ENCODE measurements at places on chromosomes 5 and 9.

DNA sequence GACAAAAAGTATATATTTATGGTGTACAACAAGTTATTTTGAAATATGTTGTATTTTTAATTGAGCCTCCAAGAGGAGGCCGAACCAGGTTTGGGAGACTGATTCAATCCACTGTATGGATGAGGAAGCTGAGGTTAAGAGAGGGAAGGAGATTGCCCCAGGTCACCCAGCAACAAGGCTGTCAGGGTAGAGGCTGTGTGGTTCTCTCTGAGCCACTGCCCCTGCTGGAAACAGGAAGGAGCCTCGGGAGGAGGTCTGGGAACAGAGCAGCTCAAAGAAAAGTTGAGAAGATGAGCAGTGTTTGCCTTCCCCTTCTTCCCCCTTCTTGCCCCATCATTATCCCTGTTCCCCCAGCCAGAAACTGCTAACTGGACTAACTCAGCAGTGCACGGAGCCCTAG lies 6.6 kb upstream of the FAT2 start:
- DNase-seq: no peak

DNA sequence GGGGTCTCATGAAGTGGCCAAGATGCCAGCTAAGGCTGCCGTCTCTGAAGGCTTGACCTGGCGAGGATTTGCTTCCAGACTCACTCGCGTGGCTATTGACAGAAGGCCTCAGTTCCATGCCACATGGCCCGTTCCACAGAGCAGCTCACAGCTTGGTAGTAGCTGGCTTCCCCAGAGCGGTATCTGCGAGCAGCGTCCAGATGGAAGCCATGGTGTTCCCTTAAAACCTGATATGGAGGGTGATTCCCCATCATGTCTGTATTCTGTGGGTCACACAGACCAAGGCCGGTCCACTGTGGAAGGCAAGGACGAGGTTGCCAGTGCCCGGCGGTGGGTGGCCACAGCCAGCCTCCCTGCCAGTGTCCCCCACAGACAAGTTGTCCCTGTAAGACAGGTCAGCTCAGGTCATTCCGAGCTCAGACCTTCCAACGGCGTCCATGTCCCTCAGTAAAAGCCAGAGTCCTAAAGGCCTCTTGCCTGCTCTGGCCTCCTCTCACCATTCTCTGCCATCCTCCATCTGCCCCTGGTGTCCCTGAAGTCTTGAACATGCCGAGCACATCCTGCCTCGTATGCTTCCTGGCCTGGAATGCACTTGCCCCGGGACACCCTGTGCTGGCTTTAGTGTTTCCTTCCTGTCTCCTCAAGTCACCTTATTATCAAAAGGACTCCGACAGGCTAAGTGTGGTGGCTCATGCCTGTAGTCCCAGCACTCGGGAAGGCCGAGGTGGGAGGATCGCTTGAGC lies 61.3 kb upstream of the LRRTM2 start:
- no peak for DNase-seq

DNA sequence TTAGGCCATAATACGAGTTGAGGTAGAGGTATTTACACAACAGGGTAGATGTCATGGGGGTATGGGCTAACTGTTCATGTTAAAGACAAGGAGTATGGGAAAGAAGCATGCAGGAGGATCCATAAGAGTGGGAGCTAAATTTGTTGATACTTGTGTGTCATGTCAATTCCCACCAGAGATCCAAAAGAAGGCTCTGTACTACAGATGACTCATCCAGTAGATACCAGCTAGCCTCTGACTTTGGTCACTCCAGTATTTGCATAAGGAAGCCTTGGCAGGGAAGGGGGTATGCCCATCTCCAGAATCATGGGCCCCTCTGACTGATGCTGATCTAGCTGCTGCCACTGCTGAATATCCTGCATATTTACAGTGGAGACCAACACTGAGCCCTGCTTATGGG lies 743.7 kb upstream of the GRAMD2B start:
- DNase-seq: no peak

DNA sequence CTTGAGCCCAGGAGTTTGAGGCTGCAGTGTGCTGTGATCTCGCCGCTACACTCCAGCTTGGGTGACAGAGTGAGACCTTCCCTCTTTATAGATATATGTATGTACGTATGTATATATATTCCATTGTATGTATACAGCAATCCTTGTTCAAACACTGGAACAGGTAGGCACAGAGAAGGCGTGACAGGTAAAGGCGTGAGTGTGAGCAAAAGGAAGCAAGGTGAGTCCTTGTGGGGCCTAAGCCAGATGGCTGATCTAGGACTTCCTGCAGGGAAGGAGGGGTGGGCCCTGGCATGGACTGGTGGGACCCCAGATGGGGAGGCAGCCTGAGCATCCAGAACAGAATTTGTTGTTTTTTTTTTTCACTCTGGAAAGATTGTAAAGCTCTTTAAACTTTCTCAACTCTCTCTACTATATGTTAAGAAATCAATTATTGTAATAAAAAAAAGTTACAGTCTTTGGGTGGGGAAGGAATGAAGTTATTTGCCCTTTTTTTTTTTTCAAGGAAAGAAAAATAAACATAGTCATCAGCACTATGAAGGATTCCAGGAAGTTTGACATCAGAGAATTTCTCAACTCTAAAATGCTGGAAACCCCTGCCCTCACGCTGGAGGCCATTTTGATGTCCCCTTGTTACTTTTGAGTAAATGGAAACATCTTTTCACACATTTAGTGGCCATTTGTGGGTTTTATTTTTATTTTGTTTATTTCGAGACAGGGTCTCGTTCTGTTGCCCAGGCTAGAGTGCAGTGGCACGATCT lies 38.9 kb upstream of the STXBP1 start:
- no peak for DNase-seq

DNA sequence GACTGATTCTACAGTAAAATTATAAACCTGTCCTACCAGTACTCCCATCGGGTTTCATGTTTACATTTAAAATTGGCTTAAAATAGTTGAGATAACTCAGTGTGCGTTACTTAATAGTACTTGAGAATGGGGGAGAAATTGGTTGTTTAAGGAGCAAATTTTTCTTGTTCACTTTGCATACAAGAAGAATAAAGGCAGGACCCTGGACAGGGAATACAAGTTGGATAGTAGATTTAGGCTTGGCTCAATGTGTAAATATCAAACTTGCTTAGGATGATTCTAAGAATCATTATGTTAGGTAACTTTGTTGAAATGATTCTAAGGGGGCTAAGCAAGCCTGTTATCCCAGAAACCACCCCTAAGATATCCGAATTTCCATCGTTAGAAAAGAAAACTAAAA lies 448.4 kb upstream of the TLE4 start:
- no peak for DNase-seq

DNA sequence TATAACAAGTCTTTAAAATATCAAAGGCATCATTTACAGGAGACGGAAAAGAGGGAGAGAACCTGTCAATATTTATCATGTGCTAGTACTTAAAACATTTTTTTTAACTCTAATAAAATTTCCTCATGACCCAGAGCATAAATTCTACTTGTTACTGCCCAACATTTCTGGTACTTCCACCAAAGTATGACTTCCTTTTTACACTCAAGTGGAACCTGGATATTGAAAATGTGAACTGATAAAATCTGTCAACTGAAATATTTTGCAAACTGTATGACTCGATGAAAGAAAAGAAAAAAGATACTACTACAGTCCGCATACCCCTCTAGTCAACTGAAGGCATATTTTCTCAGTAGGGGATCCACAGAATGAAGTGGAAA lies 37.1 kb downstream of the FAM13B start:
- DNase-seq: no peak

DNA sequence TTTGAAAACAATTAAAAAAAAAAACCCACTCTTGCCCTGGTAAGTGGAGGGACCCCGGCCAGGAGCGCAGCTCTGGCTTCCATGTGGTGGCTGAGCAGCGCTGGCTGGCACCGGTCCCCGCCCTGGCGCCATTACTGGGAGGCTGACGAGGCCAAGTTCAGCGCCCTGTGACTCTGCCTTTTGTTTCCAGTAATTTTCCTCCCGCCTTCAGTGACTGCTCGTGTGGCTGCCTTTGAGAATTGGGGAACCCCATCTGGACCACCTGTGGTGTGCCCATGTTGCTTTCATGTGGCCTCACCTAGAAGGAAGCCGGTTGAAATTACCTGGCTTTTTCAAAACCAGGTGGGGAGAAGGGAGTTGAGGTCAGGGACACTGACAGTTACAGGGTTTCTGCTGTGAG lies 136.1 kb downstream of the GAPVD1 start:
- DNase-seq: no peak

GRCh38 chr5:143106174-143106573 lies 297.3 kb downstream of the NR3C1 start:
- DNase-seq: no peak

- DNase-seq: no peak
Measured at GRCh38 chr9:134026981-134027380, 1.7 kb downstream of the BRD3OS start.

GRCh38 chr5:15013654-15014463 lies 142.3 kb upstream of the ANKH start:
- DNase-seq: no peak

DNA sequence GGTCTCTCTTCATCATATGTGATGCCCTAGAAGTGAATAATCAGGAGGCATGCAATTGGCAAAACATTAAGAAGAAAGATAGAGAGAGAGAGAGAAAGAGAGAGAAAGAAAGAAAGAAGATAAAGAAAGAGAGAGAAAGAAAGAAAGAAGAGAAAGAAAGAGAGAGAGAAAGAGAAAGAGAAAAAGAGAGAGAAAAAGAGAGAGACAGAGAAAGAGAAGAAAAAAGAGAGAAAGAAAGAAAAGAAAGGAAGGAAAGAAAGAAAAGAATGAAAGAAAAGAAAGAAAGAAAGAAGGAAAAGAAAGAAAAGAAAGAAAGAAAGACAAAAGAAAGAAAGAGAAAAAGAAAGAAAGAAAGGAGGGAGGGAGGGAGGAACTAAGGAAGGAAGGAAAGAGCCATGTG lies 318.9 kb downstream of the ICE1 start:
- no peak for DNase-seq

DNA sequence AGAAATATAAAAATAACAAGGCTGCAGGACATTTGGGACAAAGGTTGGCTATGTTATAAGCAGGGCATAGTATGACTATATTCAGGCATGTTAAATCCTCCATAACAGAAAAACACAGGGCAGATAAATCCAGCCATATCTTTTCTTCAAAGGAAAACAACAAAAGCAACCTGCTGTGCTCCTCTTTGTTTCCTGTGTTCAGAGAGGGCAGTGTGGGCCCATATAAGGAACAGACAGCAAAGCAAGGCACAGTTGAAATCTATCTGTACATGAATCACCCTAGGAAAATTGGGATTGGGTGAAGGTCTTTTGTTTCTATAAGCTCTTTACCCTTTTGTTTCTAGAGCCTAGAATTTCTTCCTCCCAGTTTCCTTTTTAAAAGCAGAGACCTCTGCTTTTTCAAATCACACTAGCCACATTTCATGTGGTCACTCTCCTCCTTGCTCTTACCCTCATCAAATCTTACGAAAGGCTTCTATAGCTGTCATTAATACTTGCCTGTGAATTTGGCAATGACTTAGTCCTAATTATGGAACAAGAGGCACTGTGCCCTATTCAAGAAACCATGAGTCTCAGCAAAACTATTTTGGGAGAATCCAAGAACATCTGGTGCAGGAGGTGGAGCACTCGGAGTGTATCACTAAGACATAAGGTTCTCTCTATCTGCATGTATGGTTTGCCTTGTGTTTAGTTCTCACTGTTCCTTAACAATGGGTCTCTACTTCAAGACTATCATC lies 1.8 kb downstream of the GZMA start:
- no peak for DNase-seq

DNA sequence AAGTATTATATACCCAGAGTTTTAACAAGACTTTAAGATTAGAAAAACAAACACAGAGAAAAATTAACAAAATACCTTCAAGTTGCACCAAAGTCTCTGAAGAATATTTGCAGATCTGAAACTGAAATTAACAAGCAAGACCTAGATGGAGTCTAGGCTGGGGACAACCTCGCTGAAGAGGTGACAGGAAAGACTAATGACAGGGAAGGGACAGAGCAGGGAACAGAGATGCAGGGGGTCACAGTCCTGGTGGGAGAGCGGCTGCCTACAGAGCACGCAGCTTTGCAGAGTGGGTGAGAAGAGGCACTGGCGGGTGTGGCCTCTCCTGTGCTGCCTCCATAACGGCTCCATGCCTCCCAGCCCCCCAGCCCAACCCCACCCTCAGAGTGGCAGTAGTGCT lies 13.5 kb downstream of the RETREG1 start:
- DNase-seq: no peak

DNA sequence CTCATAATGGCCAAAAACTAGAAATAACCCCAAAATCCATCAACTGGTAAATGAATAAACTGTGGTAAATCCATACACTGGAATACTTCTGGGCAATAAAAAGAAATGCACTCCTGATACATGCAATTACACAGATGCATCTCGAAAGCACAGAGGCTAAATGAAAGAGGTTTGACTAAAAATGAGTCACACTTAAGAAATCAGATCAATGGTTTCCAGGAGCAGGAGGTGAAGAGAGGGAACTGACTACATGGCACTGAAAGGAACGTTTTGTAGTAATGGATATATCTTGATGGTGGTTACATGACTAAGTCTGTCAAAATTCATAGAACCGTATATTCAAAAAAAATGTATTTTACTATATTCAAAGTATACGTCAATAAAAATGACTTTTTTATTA lies 42.4 kb downstream of the STRBP start:
- DNase-seq: no peak
